C1 segment of cervical spinal cord (tissue), 14 donors: ENCODE measurements at places on chromosomes 4 and X.

GRCh38 chr4:3747581-3747904 is 18.6 kb upstream of the ADRA2C start:
- no peak for DNase-seq

DNA sequence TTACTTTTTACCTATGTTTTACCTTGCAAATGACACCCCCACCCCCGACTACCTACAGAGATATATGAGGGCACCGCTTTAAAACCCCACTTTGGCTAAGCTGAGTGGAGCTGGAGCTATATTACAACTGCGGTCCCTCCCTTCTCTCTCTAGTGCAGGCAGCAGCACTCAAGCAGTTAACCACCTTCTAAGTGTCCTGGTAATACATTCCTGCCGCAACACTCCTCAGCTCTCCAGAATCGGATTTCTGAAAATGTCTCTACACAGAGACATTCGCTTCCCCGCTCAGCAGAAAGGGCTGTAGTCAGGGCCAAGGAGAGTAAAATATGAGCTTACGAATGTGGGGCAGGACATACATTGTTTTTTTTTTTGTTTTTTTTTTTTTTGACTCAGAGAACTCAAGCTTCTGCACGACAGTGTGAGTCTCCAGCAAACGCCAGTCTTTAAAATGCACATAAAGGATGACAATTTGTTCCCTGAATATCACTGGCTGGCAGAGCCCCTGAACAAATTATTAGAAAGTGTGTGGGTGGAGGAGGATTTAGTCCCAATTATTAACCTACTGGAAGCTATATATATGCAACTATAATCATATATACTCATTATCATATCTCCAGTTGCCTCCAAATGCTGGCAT is 287.0 kb upstream of the TET2 start:
- no peak for DNase-seq

DNA sequence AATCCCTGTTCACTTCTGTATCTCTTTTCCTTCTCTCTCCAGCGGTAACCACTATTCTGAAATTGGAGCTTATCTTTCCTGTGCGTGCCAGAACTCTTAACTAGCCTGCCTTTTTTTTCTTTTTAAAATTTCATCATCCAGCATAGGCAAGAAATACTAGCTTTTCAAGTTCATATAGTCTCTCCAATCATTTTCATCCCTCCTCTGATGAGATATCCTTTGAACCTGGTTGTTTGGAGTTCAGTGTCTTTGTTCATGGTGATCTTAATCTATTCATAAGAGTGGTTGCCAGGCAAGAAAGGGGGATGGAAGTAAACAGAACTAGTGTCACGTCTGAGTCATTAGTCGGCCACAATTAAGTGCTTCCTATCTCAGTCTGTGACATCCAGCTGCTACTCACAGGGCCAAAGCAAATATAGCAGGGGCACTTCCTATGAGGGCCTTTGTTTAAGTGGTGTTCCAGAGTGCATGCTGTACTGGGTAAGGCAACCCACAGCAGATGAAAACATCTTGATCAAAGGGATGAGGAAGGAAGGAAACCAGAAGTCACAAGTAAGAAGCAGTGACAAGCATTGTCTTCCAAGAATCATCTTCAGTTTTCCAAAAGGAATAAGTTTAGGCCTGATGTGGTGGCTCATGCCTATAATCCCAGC is 56.4 kb upstream of the XIAP start:
- no peak for DNase-seq

DNA sequence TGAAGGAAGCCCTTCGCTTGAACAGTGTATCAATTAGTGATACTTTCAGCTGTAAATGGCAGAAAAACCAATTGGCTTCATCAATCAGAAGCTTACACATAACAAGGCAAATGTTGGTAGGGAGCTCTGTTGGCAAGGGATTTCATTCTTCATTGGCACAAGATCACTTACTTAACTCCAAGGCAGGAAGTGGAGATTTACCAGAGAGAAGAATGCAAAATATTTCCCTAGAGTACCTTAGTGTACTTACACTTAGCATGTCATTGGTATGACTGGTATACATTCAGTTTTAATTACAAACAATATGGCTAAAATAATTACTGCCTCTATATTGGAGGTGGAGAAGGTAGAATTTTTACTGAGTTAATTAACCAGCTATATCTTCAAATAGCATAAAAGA is 545.0 kb downstream of the GABRG1 start:
- no peak for DNase-seq

GRCh38 chr4:62342346-62342745 is 1142.2 kb downstream of the ADGRL3 start:
- no peak for DNase-seq

DNA sequence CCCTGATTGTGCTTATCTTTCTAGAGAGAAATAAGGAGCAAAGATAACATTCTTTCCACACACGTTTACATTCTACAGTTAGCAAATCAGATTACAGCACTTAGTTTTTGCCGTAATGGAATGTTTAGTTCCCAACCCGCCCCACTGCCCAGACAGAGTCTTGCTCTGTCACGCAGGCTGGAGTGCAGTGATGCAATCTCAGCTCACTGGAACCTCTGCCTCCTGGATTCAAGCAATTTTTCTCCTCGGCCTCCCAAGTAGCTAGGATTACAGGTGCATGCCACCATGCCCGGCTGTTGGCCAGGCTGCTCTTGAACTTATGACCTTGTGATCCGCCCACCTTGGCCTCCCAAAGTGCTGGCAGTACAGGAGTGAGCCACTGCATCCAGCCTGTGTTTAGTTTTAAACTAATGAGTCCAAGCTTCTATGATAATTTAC is 8.4 kb upstream of the PRPS1 start:
- DNase-seq = no peak

GRCh38 chr4:73311428-73311827 is 52.8 kb upstream of the ANKRD17 start:
- DNase-seq = no peak
